ENCODE measurements at places on chromosomes 11 and 22. TPM values are rescaled to one million over a fixed set of nuclear protein-coding genes. Genes with fewer than 3 reads are reported as not detected.
A peak's percentile ranks its signal among the peaks of the same experiment; 100 is the strongest.

Gene PRG3
- total RNA-seq = not detected

DNA sequence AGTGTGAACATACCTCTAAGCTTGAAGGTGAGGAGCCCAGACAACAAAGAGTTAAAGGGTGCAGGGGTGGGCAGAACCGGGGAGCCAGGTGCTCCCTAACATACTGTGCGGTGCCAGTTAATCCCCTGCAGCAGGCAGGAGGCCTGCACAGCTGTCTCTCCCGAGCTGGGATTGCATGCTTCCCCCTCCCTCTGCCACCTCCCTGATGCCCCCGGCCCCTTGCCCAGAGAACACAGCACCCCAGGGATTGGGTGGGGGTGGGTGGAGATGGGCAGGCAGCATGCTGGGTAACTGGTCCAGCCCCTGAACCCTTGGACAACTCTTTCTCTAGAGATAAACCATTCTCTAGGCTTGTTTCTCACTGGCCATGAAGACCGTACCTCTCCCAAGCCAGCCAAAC, 67.7 kb upstream of the MYOD1 start:
- no peak overlapping the region for H3K27ac ChIP-seq
- H3K36me3 ChIP-seq = no peaks in the 10 kb centered on the region
- H3K4me1 ChIP-seq = no peaks in the 10 kb centered on the region
- DNase-seq = no peak
- no peaks in the 10 kb centered on the region for H3K27me3 ChIP-seq

Gene SCUBE1
- total RNA-seq = 6.0 TPM

- DNase-seq = no peak
- peak overlapping the region; percentile 98 for H3K4me3 ChIP-seq
- peaks cover 44% of the 10 kb centered on the region for H3K36me3 ChIP-seq
- peak overlapping the region; percentile 91 for H3K27ac ChIP-seq
- H3K4me1 ChIP-seq = peaks cover 61% of the 10 kb centered on the region
Observed at GRCh38 chr11:208181-208916, 841 bp downstream of the RIC8A start.

- no peaks in the 10 kb centered on the region for H3K27me3 ChIP-seq
- H3K4me1 ChIP-seq = peaks cover 26% of the 10 kb centered on the region
- H3K27ac ChIP-seq = peak overlapping the region; percentile 95
- H3K36me3 ChIP-seq = no peaks in the 10 kb centered on the region
- peak; percentile 12 for DNase-seq
Observed at GRCh38 chr11:120336641-120337354, 585 bp downstream of the ARHGEF12 start.

DNA sequence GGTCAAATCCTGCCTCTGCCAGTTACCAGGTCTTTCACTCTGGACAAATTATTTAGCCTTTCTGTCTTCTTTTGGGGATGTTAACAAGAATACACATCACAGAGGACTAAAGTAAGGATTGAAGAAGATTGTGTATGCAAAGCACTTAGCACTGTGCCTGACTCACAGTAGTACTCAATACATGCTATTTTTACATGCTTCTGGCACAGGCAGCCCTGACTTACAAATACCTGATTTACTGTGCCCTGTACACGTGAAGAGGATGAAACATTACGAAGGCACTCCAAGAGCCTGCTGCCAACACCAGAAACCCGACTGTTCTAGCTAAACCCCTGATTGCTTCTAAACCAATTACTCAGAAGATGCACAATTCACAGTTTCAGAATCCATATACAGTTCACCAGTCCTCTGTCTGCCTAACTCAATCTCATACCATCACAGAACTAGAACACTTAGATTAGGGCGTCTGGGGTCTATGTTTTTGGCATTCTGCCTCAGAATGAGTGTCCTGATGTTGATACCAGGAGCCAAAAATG, 300.9 kb upstream of the DDI1 start:
- no peak overlapping the region for H3K27ac ChIP-seq
- H3K36me3 ChIP-seq = no peaks in the 10 kb centered on the region
- no peak for DNase-seq

GRCh38 chr11:64207256-64208085, 950 bp downstream of the FERMT3 start:
- H3K36me3 ChIP-seq = peaks cover 19% of the 10 kb centered on the region
- DNase-seq = no peak
- no peaks in the 10 kb centered on the region for H3K27me3 ChIP-seq
- peak overlapping the region; percentile 34 for H3K27ac ChIP-seq

DNA sequence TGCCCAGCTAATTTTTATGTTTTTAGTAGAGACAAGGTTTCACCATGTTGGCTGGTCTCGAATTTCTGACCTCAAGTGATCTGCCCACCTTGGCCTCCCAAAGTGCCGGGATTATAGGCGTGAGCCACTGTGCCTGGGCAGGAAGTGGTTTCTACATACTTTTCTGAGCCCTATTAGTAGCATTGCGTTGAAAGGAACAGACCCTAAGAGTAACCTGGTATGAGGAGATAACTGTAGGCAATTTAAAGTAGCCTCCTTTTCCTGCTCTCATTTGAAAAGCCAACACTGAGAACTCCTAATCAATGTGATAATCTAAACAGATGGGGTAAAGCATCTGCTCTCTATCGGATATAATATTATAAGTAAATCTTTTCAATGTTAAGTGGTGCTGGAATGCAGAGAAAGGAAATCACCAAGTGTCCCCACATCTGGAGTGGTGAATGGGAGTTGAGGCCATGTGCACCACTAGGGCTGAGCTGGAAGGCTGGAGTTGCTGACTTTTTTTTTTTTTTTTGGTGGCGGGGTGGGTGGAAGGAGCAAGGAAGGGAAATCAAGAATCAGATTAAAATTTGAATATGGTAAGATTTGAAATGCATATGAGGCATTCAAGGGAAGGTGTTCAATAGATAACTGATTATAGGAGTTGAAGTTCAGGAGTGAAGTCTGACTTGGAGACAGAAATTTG, 20.7 kb downstream of the PDHX start:
- peaks cover 6% of the 10 kb centered on the region for H3K4me1 ChIP-seq
- H3K4me3 ChIP-seq = no peak overlapping the region
- H3K27ac ChIP-seq = no peak overlapping the region
- DNase-seq = no peak
- peaks cover 6% of the 10 kb centered on the region for H3K36me3 ChIP-seq

GRCh38 chr11:134374891-134375550, 37.0 kb downstream of the B3GAT1 start:
- H3K27me3 ChIP-seq = no peaks in the 10 kb centered on the region
- H3K27ac ChIP-seq = no peak overlapping the region
- H3K36me3 ChIP-seq = no peaks in the 10 kb centered on the region

GRCh38 chr22:50251477-50252081, 514 bp upstream of the HDAC10 start:
- H3K4me1 ChIP-seq = peaks cover 13% of the 10 kb centered on the region
- peak overlapping the region; percentile 82 for H3K4me3 ChIP-seq
- H3K36me3 ChIP-seq = no peaks in the 10 kb centered on the region
- peak overlapping the region; percentile 47 for H3K27ac ChIP-seq

Gene KRTAP5-10
- not detected for total RNA-seq

DNA sequence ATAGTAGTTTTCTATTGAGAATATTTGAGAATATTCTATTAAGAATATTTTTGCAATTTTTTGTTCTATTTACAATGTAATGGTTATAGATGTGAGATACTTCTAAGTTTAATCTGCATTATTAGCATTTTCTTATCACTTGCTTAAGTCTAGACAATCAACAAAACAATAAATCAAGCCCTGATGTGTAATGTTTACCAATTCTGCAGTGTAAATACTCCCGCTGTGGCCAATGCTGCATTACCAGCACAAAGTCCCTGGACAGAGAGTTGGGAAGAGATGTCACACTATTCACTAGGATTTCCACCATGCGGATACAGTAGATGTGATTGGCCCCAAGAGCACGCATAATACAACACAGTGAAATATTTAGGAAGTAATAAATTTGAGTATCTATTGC, 47.6 kb upstream of the GCAT start:
- peaks cover 64% of the 10 kb centered on the region for H3K36me3 ChIP-seq
- no peaks in the 10 kb centered on the region for H3K4me1 ChIP-seq
- no peak overlapping the region for H3K4me3 ChIP-seq
- H3K27me3 ChIP-seq = no peaks in the 10 kb centered on the region
- no peak overlapping the region for H3K27ac ChIP-seq

- no peaks in the 10 kb centered on the region for H3K27me3 ChIP-seq
- no peaks in the 10 kb centered on the region for H3K36me3 ChIP-seq
- H3K4me3 ChIP-seq = peak overlapping the region; percentile 99
- peaks cover 19% of the 10 kb centered on the region for H3K4me1 ChIP-seq
- no peak for DNase-seq
Observed at GRCh38 chr22:31944700-31945442, 536 bp downstream of the YWHAH start.

DNA sequence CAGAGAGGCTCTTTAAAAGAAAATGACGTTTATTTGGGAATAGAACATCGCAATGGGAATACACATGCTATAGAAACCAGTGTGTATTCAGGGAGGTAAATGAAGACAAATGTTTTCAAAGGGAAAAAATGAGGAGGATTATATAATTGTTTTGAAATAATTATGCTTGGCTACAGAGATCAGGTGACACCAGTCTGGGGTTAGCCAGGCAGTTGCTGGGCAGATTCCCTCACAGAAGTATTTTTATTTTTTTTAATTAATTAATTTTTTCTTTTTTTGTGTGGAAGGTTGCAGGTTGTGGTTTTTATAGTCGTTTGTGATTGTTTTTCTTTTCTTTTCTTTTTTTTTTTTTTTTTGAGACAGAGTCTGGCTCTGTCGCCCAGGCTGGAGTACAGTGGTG, 5.6 kb upstream of the STARD10 start:
- no peak overlapping the region for H3K4me3 ChIP-seq
- H3K27ac ChIP-seq = no peak overlapping the region
- peaks cover 3% of the 10 kb centered on the region for H3K4me1 ChIP-seq
- no peak for DNase-seq

DNA sequence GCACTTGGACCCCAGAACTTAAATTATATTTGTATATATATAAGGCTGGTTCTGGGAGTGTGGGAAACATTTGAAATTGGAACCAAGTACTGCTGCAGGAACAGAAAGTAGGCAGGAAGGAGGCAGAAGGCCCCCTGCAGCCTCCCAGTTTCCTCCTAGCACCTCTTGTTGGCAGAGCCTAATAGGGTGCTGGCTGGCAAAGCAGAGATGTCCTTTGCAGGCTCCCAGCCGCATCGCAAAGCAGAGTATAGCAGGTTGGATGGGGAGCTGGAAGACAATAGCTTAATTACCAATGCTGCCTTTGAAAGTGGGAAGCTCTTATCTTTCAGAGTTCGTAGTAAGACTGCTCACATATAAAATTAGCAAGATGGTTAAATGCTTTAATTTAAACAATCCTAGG, 370.8 kb upstream of the C11orf87 start:
- no peak overlapping the region for H3K27ac ChIP-seq
- DNase-seq = no peak
- no peaks in the 10 kb centered on the region for H3K27me3 ChIP-seq
- H3K4me3 ChIP-seq = no peak overlapping the region
- no peaks in the 10 kb centered on the region for H3K4me1 ChIP-seq

DNA sequence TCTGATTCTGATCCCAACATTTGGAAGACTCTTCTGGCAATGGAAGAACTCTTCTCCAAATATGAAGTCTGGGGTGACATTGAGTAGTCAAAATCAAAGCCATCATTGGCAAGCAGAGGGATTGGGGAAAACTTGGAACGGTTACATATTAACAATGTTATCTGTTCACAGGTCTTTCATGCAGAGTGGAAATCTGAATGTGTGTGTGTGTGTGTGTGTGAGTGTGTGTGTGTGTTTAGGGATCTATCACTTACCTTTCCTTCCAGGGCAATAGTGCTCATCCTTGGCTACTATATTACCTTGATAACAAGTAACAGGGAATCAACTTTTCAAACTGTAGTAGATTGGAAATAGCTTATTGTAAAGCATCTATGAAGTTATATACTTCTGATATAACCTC, 55.3 kb downstream of the EHF start:
- H3K4me3 ChIP-seq = no peak overlapping the region
- H3K4me1 ChIP-seq = no peaks in the 10 kb centered on the region
- H3K27ac ChIP-seq = no peak overlapping the region
- no peaks in the 10 kb centered on the region for H3K36me3 ChIP-seq

- no peak overlapping the region for H3K4me3 ChIP-seq
- peaks cover 11% of the 10 kb centered on the region for H3K36me3 ChIP-seq
- no peaks in the 10 kb centered on the region for H3K27me3 ChIP-seq
- no peak overlapping the region for H3K27ac ChIP-seq
Observed at GRCh38 chr22:37971475-37972434, 12.6 kb downstream of the SOX10 start.

- H3K27me3 ChIP-seq = no peaks in the 10 kb centered on the region
- no peaks in the 10 kb centered on the region for H3K36me3 ChIP-seq
- DNase-seq = no peak
- peak overlapping the region; percentile 20 for H3K4me3 ChIP-seq
- H3K4me1 ChIP-seq = peaks cover 36% of the 10 kb centered on the region
- peak overlapping the region; percentile 41 for H3K27ac ChIP-seq
Observed at GRCh38 chr22:28411125-28411524, 268.5 kb downstream of the TTC28 start.

DNA sequence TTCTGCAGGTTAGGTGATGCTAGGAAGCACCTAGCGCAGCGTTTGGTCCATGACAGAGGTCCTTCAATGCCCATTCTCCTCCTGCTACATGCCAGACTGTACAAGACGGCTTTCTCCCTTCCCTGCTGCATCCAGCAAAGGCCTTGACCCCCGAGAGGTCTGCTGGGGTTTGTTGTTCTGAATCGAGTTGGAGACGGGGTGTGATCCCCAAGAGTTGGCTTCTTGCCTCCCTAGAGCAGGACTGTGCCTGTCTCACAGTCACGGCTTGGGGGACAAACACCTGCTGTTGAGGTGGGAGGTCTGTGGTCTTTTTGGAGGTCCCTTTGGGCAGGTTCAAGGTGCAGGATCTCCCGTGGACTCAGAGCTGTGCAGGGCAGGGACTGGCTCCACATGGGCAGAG, 352.3 kb upstream of the B3GAT1 start:
- H3K27me3 ChIP-seq = no peaks in the 10 kb centered on the region
- no peaks in the 10 kb centered on the region for H3K4me1 ChIP-seq
- no peak for DNase-seq
- no peak overlapping the region for H3K4me3 ChIP-seq

- H3K36me3 ChIP-seq = no peaks in the 10 kb centered on the region
- no peak overlapping the region for H3K4me3 ChIP-seq
- H3K4me1 ChIP-seq = no peaks in the 10 kb centered on the region
- no peaks in the 10 kb centered on the region for H3K27me3 ChIP-seq
Observed at GRCh38 chr11:120977266-120978137, 46.4 kb upstream of the TBCEL start.

DNA sequence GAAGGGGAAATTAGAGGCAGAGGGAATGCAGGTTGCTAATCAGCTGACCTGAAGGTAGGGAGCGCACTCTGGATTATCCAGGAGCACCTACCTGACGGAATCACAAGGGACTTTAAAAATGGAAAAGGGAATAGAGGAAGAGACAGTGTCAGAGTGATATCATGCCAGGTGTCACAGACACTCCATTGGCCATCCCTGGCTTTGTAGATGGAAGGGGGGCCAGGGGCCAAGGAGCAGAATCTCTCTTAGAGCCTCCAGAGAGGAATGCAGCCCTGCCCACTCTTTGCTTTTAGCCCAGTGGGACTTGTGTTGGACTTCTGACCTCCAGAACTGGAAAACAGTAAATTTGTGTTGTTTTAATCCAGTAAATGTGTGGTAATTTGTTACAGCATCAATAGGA, 37.9 kb downstream of the DKK3 start:
- peaks cover 29% of the 10 kb centered on the region for H3K4me1 ChIP-seq
- peak overlapping the region; percentile 68 for H3K27ac ChIP-seq
- H3K4me3 ChIP-seq = no peak overlapping the region
- no peaks in the 10 kb centered on the region for H3K36me3 ChIP-seq
- H3K27me3 ChIP-seq = no peaks in the 10 kb centered on the region
